Activated CD4-positive, alpha-beta memory T cell treated with anti-CD3 and anti-CD28 coated beads, Interleukin-2, amount 10 ng/mL, durations not matched to agents 7 days and 5 days (primary cell): ENCODE measurements at places on chromosomes 6 and 20.

DNA sequence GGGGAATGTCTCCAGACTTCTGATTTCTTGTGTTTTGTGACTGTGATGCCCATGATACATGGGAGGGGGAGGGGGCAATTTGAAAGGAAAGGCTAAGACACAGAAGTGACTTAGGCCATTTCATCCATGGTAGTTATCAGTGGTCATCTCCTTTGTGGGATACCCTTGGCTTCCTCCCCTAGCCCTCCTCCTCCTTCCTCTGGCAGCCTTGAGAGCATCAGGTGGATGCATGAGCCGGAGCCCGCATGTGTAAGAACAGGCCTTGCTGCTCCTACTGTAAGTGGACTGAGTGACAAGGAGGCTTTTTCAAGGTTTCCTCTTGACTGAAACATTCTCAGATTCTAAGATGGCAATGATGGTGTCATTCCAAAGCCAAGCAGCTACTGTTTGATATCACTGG, 874 bp downstream of the CD83 start:
- DNase-seq = no peak

DNA sequence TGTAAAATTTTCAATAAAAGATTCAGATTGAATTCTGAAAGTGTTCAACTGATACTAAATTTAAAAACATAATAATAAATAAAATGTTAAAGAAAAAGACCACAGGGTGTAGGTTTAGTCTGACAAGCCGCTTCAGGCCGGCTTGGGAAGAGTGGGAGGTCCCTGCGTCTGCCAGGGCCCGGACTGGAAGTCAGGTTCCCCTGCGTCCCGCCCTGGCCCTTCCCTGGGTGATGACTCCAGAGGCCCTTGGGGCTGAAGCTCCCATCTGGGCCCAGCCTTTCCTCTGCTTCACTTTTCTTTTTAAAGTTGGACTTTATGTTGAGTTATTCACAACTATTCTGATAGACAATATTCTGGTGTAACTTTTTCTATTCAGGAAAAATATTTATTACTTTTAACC, 93.3 kb downstream of the SMOC2 start:
- DNase-seq = no peak

- DNase-seq = no peak
Observed at GRCh38 chr6:52552278-52552643, 24.6 kb downstream of the TRAM2 start.

GRCh38 chr6:118963003-118963402, 28.0 kb upstream of the MCM9 start:
- DNase-seq = no peak

DNA sequence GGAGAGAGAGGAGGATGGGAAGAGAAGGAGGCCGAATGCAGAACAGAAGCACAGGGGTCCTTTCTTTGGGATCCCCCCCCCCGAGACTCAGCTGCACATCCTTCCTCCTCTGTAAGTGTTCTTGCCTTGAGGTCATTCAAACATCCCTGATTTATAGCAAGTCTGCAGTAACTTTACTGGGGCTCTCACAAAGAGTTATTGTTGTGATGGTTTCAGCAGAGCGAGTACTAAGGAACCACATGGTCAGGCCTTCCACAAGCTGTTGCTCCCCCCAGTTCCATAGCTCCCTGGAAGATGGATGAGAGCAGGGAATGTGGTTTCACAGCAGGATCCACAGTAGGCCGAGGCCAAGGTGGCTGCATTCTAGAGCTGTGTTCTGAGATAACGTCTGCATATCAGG, 351.4 kb upstream of the CDH4 start:
- no peak for DNase-seq

- DNase-seq = no peak
Observed at GRCh38 chr6:135440087-135440792, 57.3 kb downstream of the AHI1 start.

GRCh38 chr6:166969390-166970002, 13.1 kb upstream of the RNASET2 start:
- no peak for DNase-seq

DNA sequence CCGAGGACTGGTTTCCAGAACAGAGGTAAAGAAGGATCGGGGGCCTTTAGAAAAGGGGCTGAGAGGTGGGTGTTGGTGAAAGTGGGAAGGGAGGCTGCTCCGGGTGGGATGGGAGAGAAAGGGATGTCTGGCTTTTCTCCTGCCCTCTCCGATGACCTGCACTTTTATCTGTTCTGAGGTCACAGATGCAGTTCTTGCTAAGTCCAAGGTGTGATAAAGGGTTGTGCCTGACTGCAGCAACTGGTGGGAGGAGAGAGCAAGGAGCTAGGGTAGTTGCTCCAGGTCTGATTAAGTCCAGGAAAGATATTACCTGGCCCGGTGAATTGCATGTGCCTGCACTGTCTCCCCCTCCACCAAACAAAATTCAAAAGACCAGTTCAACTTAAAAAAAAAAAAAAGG, 145.6 kb upstream of the SOX4 start:
- no peak for DNase-seq

DNA sequence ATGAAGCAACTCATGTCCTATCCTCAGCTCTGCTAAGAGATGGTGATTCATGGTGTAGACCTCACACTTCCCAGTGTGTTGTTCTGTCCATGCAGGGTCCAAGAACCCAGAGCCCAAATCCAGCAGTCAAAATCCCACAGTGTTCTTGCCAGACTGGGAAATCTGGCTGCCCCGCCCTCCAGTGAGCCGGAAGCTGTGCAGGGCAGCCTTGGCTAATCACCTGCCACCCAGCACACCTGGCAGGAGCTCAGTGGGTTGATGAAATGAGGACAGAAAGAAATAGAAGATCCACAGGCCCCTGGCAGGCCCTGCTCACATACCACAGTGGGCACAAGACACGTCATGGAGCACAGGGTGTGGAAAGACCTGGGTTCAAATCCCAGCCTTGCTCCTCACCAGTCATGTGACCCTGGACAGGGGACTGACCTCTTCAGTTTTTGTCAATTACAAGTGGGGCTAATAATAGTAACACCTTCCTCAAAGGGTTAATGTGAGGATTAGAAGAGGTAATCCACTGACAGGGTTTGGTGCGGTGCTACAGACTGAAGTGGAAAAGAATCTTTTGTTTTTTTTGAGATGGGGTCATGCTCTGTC, 13.6 kb upstream of the GUCA1A start:
- no peak for DNase-seq

- DNase-seq = no peak
Observed at GRCh38 chr6:44940367-44940766, 387.8 kb upstream of the RUNX2 start.

DNA sequence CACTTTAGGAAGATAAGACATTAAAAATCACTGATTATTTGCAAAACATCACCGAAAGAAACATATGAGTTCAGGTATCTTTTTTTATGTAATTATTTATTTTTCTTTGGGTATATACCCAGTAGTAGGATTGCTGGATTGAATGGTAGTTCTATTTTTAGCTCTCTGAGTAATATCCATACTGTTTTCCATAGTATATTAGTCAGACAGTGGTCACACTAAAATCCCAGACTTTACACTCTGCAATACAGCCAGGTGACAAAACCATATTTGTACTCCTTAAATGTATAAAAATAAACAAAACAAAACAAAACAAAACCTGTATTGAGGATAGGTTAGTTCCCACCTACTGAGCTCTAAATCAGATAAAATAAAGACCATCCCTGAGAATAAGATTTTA, 1024.3 kb upstream of the EYS start:
- DNase-seq = no peak

DNA sequence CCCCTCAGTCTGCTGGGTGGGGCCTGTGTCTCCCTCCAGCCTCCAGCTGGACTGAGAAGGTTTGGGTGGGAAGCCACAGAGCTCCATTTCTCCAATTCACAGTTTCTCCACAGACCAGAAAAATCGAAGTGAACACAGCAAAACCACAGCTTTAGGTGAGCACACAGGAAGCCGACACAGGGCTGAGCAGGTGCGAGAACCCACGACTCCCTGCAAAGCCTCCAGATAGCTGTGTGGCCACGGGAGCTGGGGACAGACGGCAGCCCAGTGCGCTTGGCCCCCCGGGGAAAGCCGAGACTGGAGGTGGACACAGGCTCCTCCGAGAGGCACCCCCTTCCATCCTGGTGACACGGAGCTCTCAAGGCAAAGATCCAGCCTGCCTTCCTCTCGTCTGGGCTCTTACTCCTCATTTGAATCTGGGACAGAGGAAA, 29.0 kb upstream of the MPC1 start:
- peak; percentile 50 for DNase-seq

DNA sequence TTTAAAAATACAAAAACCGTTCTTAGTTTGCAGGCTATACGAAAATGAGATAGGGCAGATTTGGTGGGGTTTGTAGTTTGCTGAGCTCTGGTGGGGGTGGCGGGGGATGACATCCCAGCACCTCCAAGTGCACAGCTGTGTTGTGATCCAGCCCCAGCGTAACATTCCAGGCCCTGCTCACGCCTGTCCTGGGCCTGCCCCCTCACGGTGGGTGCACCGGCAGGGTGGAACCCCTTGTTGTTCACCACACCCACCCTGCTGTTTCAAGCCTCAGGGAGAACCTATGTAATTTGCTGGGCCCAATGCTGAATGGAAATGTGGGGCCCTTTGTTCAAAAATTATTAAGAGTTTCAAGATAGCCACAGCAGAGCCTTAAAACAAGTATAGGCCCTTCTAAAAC, 25.0 kb downstream of the ARMC2 start:
- no peak for DNase-seq

DNA sequence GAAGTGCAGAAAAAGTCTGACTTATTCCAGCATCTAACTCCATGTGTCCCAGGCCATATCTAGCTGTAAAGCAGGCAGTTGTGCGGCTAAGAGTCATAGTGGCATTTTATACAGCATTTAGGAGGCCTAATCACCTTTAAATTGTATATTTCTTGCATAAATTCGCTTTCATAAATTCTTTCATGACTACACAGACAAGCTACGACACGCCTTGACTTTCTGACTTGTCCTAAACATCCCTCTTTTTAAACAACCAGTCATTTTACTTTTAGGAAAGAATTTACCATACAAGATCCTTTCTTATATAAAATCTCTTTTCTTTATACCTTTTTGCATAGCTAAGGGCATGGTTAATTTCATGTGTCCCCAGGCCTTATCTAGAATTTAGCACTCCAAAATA, 81.7 kb upstream of the THBS2 start:
- no peak for DNase-seq

- DNase-seq = no peak
Observed at GRCh38 chr6:2674857-2675256, 75.9 kb downstream of the MYLK4 start.
